Activated effector memory CD4-positive, alpha-beta T cell treated with anti-CD3 and anti-CD28 coated beads, Interleukin-2, amount 50 U/mL, for 16 hours (primary cell): ENCODE measurements at places on chromosomes 11 and 22.
A peak's percentile ranks its signal among the peaks of the same experiment; 100 is the strongest.

GRCh38 chr11:34269694-34270245 is 88.0 kb downstream of the ABTB2 start:
- DNase-seq, result no peak

GRCh38 chr11:14423633-14424032 is 64.7 kb upstream of the RRAS2 start:
- DNase-seq, result no peak

GRCh38 chr11:120235024-120235628 is 4.8 kb upstream of the POU2F3 start:
- peak; percentile 80 for DNase-seq

DNA sequence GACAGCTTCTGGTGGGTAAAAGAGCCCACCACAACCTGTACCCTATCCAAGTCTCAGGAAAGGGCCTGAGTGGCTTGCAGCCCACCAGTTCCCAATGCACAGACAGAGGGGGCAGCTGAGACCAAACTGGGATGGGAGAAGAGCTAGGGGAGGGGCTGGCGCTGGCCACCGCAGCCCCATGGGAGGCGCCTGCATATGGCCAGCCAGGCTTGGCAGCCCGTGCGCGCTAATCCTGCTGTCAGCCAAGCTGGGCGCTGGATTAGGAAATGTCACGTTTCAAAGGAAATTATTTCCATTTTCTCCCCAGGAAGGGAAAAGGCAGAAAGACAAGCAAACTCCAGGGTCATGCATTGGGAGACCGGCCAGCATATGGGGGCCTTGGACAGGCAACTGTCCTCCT is 236.8 kb downstream of the BUD13 start:
- no peak for DNase-seq
